H7 (cell line): ENCODE measurements at places on chromosomes 6 and 20.

- no peak for DNase-seq
Measured at GRCh38 chr6:15296735-15297134, 50.9 kb downstream of the JARID2 start.

DNA sequence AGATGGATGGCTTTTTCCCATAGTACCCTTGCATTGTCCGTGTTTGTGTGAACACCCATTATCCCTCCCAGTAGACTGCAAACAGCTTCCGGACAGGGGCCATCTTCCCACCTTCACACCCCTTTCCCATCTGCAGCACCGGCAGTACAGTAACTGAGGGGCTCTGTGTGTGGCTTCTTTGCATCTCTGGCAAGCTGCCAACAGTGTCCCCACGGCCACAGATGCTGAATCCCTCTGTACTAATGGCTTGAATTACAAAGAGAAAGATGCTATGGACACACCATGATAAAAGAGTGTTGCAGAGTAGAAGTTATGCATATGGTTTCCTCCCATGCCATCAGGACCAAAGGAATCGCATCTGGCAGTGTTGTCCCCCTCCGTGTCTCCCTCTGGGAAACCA, 101.1 kb upstream of the CDYL start:
- DNase-seq = peak; percentile 11

GRCh38 chr20:57746832-57747404, 37.1 kb upstream of the PMEPA1 start:
- DNase-seq = no peak

- DNase-seq = peak; percentile 48
Measured at GRCh38 chr6:96391776-96392360, 129.7 kb upstream of the UFL1 start.
